NCI-H1417 treated with DMSO at 0.1 percent for 48 hours (cell line): ENCODE measurements at places on chromosomes 1 and 21.

DNA sequence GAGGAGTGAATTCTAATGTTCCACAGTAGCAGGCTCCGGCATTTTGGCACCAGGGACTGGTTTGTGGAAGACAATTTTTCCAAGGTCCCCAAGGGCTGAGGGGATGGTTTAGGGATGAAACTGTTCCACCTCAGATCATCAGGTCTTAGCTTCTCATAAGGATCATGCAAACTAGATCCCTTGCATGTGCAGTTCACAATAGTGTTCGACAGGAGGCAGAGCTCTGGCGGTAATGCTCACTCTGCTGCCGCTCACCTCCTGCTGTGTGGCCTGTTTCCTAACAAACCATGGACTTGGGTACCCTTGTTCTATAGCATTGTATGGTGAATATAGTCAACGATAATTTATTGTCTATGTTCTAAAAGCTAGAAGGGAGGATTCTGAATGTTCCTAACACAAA is 16.6 kb downstream of the CRNN start:
- DNase-seq: no peak

DNA sequence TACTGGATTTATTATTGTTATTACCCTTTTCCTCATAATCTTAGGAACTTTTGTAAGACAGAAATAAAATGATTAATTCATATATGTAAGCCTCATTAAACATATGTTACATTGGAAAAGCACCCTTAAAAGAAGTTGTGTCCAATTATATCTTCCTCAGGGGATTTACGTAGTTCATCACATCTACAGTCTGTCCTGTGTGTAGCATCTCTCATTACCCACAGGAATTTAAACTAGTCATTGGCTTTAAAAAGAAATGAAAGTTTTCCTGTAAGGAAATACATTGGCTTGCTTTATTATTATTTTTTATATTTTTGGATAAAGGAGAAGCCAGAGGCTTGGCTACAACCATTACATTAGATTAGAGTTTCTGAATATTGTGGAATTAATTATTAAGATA is 56.1 kb downstream of the SWT1 start:
- DNase-seq: no peak

- DNase-seq: no peak
Measured at GRCh38 chr1:231161667-231162296, at the start of gene TRIM67. TRIM67 (plus strand) TSS chr1:231162058; CDS start chr1:231162970, 912 bp downstream.

GRCh38 chr1:218848009-218848408 is 325.7 kb upstream of the LYPLAL1 start:
- DNase-seq: no peak

- no peak for DNase-seq
Measured at GRCh38 chr21:38159355-38159754, 97.4 kb upstream of the KCNJ15 start.

DNA sequence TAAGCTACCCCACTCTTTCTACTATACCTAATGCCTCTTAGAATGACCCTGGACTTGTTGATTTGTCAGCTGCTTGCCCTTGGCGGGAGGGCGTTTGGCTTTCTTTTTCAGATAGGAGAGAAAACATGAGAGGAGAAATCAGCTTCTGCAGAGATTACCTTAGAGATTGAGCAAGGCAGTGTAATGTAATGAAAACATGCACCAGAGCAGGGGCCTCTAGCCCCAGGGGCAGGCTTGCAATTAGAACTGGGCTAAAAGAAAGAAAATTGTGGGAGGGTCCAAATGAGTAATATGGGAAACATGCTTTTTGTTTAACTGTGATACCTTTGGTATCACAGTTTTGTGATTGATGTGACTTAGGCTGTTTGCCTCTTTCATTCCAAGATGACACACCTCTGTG is 89.7 kb downstream of the PBX1 start:
- DNase-seq: no peak

DNA sequence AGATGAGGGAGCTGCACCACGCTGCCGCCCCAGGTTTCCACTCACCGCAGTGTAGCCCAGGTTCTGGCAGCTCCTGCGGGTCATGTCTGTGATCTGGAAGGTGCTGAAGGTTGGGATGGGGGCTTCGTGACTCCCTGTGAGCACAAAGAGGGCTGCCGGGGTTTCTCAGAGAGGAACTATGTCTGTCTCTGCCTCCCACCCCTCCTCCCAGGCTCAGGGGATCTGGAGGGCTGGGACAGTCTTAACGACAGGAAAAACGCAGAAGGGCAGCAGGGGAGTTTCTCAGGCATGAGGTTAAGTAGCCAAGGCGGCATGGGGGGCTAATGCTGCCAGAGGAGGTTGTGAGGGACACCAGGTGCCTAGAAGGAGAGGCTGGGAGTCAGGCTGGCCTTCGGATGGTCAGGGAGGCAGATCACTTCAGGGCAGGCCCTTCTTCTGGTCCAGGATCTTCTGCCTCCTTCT is 656 bp downstream of the SH2D2A start:
- no peak for DNase-seq

DNA sequence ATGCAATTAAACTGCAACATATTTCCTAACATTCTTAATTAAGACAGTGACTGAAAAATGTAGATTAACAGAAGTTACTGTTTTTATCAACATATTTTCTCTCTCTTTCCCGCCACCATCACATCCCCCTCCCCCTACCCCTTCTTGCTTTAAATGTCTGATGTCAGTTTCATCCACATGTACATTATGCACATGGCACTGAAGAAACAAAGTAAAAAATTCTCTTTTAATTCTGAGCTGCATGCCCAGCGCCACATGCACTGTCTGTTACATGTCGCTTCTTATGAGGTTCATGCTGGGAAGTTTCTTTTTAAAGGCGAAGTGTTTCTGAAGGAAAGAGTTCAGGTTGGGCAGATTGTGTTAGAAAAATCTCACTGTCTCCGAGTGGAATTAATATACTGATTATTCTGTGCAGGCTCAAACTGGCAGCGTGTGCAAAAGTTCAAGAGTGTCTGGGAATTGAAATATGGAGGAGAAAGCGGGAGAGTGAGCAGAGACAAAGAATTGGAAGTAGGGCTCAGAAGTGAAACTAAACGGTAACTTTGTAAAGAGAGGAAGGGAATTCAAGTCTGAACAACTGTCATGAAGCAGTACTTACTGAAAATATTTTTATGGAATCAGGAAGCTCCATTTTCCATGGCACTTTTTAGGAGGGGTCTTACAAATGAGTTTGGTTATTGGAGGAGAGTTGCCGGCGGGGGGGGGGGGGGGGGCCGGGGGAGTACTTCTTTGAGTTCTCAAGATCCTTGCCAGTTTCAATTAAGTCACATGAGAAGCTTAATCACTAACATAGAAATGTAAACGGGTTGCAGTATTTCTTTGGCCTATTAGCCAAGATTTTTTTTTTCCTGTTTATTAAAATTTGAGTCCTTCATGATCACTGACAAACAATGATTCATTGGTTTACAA is 217.6 kb downstream of the SDCCAG8 start:
- DNase-seq: no peak
